MV-4-11 (cell line): ENCODE measurements at places on chromosomes 12 and 14.

DNA sequence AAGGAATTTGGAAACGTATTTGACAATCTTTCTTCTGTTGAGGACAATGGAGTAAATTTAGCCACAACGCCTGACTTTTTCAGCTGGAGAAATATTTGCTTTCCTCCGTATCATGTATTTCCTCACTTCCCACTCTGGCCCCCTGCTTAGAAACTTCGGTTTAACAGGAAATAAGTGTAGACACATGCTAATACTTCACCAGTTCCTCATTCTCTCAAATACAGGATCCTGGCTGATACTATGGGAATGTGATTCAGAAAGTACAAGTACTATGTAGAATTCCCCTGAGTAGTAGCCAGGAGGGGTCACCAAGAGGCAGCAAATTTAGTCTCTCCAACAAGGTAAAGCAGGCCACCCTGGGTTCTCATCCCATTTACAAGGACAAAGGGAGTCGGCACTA is 58.0 kb downstream of the FAR2 start:
- peak; percentile 87 for DNase-seq

GRCh38 chr14:101372894-101373620 is 188.2 kb upstream of the DIO3 start:
- DNase-seq = no peak

- DNase-seq = no peak
Measured at GRCh38 chr12:116040402-116040801, 237.1 kb downstream of the MED13L start.

DNA sequence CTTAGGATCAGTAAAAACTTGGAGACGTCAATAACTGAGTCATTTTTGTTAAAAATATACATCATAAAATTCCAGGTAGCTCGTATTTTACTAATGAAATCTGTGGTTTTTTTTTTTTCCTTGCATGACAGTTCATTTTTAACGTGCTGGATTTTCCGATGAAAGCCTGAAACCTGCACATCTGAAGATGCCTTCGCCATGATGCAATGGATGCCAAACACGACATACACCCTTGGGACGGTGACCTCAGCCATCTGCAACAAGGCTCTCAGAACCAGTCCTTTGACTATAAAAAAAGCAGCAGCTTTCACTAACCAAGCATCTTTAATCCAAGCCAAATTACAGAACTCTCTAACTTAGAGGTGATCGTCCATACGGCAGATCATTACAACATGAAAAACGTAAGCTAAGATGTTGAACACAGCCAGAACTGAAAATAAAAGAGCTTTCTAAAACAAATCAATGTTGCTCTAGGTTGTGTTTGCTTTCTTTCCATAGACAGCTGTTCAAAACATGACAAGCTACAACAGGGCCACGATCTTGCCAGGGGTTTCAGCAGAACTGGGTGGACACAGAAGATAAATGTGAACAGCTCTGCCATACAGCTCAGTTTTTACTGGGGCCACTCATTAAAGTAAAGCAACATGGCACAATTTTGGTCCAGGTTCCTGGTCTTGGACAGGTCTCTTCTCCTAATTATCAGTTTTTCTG is 7.8 kb downstream of the NIN start:
- DNase-seq = no peak

DNA sequence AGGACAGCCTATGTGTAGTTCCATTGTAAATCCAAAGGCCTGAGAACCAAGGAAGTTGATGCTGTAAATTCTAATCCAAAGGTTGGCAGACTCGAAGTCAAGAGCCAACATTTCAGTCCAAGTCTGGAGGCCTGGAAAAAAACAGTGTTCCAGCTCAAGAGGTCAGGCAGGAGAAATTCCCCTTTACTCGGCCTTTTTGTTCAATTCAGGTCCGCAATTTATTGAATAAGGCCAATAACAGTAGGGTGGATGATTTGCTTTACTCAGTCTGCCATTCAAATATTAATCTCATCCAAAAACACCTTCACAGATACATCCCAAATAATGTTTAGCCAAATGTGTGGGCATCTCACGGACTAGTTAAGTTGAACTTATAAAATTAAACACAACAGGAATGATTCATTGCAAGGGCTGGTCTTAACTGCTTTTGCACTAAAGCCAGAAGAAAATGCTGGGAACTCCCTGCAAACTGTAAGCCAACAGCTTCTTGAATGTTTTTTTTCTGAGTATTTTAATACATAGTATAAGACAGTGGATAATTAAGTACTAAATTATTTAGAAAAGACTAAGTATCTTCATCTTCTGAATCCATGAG is 197.4 kb upstream of the GARIN6 start:
- DNase-seq = no peak

DNA sequence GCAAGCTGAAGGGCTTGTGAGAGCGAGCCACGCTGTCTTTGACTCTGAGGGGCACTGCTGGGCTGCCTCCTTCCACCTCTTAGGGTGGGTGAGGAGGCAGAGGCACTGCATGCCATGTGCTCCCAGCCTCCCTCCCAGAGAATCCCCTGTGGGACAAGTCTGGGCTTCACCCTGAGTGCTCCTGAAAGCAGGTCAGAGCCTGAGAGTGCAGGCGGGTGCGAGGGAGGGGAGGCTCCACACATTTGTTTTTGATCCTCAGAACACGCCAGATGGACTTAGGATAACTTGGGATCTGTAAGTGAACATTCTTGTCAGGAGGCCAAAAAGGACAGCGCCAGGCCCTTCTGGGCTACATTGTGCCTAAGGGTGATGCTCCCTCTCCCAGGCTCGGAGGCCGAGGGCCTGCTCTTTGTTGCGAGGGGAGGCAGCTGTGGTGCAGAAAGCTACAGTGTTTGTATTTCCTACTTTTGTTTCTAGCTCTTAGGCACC is 155.4 kb downstream of the TMX1 start:
- no peak for DNase-seq

- DNase-seq = no peak
Measured at GRCh38 chr12:114443607-114444421, 37.9 kb upstream of the TBX5 start.

- DNase-seq = no peak
Measured at GRCh38 chr12:122203301-122204166, at the start of gene B3GNT4. Gene B3GNT4 (plus strand): TSS chr12:122203709. CDS start chr12:122204619, 910 bp downstream.

- DNase-seq = no peak
Measured at GRCh38 chr14:59529189-59529588, 44.9 kb downstream of the JKAMP start.

- no peak for DNase-seq
Measured at GRCh38 chr14:94601884-94602391, 10.3 kb upstream of the SERPINA3 start.

DNA sequence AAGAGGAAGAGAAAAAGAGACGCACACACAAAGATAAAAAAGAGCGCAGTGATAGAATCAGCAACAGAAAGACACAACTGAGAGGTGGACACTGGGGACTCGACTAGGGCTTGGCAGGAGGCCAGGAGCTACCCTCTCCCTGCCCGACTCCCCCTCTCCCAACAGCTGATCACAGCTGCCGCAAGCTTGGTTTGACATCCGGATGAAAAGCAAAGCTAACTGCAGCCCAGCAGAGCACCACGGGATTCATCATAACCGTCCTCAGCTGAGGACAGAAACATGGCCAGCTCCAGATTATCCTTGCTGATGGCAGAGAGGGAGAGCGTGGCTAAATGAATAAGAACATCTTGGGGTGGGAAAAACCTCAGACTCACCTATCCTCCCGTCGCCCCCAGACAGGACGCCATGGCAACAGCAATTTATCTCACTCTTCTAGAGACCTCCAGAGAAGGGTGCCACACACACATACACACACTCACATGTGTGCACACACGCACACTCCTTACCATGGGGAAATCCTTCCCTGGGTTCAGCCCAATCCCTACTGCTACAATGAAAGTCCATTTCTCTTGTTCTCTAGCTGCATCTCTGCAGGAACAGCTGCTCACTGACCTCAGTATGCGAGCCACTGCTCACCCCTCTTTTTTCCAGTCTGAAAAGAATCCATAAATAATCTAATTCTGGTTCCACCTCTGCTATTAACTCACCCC is 135.3 kb downstream of the NTF3 start:
- DNase-seq = no peak

- no peak for DNase-seq
Measured at GRCh38 chr12:80590085-80590484, 117.3 kb upstream of the MYF6 start.

DNA sequence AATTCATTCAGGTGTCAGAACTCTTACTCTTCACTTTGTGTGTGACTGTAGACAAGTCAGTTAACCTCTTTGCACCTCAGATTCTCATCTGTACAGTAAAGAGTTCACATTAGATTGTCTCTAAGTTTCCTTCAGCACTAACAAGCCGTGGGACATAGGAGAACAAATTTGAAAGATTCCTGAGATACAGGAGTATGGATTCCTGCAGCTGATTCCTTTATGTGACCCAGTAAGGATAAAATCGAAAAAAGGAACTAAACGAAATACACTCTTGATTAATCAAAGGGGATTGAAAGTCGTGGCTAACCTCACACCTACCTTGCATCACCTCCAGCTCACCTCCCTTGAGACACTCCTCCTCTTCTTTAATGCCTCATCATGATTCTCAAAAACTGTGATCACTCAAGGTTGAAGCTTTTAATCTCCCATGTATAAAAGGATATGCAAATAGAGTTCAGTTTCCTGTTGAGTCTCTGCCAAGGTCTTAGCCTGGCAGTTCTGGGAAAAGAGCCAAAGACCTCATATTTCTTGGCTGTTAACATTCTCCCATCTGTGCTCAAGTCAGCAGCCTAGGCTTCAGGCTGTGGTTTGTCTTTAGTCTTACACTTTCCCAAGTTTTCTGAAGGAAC is 156.6 kb downstream of the DAD1 start:
- DNase-seq = peak; percentile 77

DNA sequence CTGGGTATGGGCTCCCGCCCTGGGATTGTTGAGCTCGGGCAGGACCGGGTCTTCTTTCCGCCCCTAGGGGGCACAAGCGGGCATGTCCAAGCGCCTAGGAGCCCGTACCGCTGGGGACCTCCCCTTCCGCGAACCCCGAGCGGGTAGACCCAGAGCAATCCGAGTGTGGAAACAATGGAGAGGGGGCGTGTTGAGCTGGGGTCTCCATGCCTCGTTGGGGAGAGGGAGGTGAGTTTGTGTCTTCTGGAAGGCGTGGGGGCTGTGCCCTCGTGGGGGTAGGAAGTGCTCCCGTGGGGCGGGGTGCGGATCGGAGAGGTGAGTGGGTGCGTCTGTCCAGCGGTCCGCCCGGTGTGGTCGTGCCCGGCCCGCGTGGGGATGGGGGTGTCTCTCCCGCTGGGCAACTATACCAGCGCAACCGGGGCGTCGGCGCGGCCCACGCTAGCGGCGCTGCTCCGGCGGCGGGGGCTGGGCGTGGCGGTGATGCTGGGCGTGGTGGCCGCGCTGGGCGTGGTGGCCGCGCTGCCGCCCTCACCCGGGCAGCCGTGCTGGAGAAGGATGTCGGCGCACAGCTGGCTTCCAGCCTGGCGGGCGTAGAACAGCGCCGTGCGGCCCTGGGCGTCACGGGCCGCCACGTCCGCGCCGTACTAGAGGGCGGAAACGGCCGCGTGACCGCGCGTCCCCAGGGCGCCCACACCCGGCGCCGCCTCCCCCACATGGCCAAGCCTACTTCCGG is 12.2 kb downstream of the AGAP2 start:
- no peak for DNase-seq

GRCh38 chr12:107914460-107914977 is 140.0 kb downstream of the ASCL4 start:
- no peak for DNase-seq

- peak; percentile 28 for DNase-seq
Measured at GRCh38 chr12:89117448-89118034, 234.8 kb downstream of the DUSP6 start.

GRCh38 chr14:65637780-65638179 is 225.2 kb downstream of the FUT8 start:
- peak; percentile 17 for DNase-seq

GRCh38 chr14:86912709-86913108 is 1080.3 kb downstream of the GALC start:
- no peak for DNase-seq

DNA sequence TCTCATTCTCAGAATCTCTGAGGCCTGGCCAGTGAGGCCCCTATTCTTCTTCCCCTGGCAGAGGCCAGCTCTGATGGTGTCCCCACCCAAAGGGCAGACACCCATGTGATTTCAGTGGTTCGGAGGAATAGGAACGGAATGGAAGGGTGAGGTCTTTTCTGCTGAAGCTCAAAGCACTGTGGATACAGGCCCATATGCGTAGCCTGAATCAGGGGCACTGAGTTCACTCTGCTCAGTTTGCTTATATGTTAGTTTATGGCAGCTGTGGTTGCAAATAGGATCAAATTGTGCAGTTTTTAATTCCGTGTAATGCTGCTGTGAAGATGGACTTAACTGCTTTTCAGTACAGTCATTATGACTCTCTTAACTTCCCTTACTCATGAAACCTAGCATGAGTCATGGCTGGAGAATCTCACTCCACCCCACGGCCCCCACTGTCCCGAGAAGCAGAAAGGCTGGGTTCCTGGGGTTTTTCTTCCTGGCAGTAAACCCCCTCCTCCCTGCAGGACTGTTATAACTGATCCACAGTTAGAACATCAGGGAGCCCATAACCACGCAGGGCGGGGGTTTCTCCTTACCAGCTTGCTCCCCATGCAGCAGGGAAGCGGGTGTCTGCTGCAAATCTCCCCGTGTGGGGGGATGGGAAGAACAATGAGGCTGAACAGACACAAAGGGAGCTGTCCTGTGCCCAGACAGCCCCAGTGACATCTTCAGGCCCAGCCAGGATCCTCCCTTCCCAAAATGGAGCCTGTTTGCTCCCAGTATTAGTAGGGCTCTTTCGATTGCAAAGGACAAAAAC is 122.7 kb downstream of the SLC38A6 start:
- peak; percentile 95 for DNase-seq

GRCh38 chr12:89497005-89497404 is 27.6 kb downstream of the GALNT4 start:
- no peak for DNase-seq

GRCh38 chr12:97005174-97005573 is 98.1 kb downstream of the NEDD1 start:
- peak; percentile 24 for DNase-seq

GRCh38 chr12:12449533-12450025 is 92.7 kb downstream of the BORCS5 start:
- peak; percentile 87 for DNase-seq

DNA sequence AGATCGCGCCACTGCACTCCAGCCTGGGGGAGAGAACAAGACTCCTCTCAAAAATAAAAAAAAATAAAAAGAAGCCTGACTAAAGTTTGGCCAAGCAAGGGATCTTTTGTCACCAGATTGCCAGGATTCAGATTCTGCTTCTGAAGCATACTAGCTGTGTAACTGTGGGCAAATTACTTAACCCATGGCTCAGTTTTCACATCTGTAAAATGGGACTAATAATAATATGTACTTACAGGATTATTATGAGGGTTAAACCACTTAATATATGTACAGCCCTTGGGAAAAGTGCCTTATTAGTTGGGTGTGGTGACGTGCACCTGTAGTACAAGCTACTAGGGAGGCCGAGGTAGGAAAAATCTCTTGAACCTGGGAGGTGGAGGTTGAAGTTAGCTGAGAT is 21.7 kb upstream of the YAF2 start:
- no peak for DNase-seq

DNA sequence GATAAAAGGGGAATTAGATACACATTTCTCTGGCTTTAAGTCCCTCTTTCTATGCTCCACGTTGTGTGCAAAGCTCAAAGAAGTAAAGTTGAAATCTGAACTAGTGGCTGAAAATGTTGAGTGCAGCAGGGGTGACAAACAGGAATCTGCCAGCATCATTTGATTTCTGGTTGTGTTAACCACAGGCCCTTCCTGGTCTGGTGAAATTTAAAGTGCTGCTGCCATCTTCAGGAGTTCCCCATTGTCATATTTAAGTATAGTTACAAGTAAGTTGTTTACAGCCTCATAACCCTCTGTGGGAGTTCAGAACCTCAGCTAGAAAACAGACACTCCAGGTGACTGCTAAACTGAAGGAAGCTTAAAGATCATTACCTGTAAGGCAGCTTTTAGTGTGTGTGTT is 90.9 kb upstream of the CCDC196 start:
- peak; percentile 31 for DNase-seq
